ENCODE measurements at places on chromosomes 7 and 10.

- no peak for DNase-seq
These were observed 108.1 kb downstream of the GPR26 start for GRCh38 chr10:123774132-123774742.

- no peak for DNase-seq
These were observed 17.6 kb downstream of the NEURL1 start for GRCh38 chr10:103510791-103511752.

GRCh38 chr10:116655568-116655967, 34.8 kb downstream of the PNLIPRP2 start:
- DNase-seq = no peak

GRCh38 chr10:127866276-127867013, 26.3 kb downstream of the CLRN3 start:
- DNase-seq = no peak

- DNase-seq = no peak
These were observed 17.9 kb downstream of the COPG2 start for GRCh38 chr7:130650611-130651120.

Data from effector CD4-positive, alpha-beta T cell (primary cell).